Hematopoietic multipotent progenitor cell (in vitro differentiated cells): ENCODE measurements at places on chromosomes 7 and 10.

- DNase-seq, result no peak
Observed at GRCh38 chr10:106652279-106652678, 512.2 kb downstream of the SORCS1 start.

GRCh38 chr10:31782701-31783100 lies 145.9 kb downstream of the ARHGAP12 start:
- no peak for DNase-seq

GRCh38 chr7:150879345-150879744 lies 27.0 kb downstream of the AOC1 start:
- DNase-seq, result no peak

GRCh38 chr7:117083648-117084047 lies 130.3 kb downstream of the ST7 start:
- DNase-seq, result peak; percentile 37

- DNase-seq, result peak; percentile 50
Observed at GRCh38 chr10:72334196-72334824, 20.4 kb downstream of the DNAJB12 start.

GRCh38 chr7:141452911-141453310 lies 98.3 kb upstream of the AGK start:
- no peak for DNase-seq

GRCh38 chr7:47435889-47436312 lies 146.0 kb downstream of the TNS3 start:
- DNase-seq, result no peak
